Left ventricle myocardium superior (tissue), 1 donor: ENCODE measurements at places on chromosomes 7 and 10.

DNA sequence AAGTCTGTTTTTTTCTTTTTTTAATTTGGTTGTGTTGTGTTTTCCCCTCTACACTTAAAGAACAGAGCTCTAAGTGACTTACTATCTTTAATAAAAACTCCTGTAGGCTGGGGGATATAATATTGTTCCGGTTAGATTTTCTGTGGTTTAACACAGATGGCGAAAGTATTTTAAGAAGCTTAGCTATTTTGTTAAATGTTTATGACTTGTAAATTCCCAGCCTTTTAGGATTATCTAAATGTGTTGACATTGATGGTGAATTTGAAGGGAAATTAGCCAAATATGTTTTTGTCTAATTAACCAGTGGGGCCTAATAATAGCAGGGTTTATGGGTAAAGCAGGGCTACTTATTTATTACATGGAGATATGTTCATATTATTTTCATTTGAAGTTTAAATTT is 538.5 kb downstream of the INHBA start:
- DNase-seq, result no peak

DNA sequence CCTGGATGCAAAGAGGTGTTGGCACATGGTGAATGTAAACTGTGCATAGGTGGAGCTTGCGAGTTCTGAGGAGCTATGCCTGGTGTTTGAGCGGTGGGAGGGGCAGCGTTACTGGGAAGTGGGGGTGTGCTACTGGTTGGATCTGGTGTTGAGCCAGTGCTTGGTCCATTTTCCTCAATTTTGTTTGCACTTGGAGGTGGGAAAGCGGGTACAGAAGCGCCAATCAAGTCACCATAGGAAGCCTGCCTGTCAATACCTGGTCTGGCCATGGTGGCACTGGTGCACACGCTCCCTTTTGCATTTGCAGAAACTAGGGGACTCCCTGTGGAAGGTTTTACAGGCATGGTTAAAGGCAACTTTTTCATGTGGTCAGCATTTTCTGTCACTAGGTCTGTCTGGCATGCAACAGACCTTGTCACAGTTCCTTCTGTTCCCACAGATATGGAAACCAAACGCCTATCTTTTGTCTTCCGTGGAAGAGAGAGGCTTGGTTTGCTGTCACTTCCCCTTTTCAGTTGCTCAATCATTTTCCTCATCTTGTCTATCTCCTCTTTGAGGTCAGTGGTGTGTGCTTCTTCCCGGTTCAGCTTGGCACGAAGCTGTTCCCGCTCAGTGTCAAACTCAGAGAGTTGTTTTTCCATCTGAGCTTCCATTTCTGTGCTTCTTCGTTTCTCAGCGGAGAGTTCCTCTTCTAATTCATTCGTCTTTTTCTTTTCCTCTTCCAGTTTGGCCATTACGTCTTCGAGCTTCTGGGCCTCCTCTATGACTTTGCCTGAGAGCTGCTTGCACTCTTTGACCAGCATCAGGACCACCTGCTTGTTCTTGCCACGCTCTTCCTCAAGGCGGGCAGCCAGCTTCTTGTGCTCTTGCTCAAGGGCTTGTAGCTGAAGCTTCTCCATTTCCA is 81.1 kb downstream of the CTTNBP2 start:
- DNase-seq, result peak; percentile 36

DNA sequence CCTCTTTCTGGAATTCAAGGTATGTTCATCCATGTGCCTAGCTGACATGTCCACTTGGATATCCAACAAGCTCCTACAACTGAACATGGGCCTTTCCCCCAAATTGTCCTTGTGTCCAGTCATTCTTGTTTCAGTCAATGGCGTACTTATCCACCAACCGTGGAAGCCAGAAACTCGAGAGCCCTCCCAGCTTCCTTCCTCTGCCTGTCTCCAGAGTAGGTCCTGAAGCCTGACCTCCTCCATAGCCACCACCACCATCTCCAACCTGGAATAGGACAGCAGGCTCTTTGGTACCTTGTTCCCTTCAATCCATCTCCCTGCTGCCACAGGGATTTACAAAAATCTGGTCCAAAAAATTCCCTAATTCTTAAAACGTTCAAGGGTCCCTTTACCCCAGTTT is 305.1 kb downstream of the RPS24 start:
- DNase-seq, result no peak

DNA sequence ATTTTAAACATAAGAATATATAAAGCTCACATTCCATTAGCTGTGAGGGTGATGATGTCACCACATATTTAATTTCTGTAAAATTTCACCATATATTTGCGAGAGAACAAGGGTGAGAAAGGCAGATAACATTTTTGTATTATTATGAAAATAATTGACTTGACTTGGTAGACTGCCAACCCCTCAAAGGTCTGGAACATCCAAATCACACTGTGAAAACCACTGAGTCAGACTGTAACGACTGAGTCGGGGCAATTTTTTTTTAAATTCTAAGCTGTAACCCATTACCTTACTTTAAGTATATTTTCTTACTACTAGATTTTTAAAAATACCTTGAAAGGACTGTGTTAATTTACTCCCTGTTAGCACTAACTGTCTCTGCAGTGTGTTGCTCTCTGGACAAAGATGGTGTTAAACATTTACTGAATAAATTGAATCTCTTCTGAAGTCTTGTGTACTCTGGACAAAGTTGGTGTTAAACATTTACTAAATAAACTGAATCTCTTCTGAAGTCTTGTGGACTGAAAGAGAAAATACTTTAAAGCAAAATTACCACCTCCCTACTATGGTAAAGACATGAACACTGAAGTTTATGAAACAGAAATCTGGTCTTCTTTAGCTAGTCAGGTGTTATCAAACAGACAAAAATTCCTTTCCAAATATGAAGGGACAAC is 14.1 kb downstream of the PDZD8 start:
- DNase-seq, result no peak

DNA sequence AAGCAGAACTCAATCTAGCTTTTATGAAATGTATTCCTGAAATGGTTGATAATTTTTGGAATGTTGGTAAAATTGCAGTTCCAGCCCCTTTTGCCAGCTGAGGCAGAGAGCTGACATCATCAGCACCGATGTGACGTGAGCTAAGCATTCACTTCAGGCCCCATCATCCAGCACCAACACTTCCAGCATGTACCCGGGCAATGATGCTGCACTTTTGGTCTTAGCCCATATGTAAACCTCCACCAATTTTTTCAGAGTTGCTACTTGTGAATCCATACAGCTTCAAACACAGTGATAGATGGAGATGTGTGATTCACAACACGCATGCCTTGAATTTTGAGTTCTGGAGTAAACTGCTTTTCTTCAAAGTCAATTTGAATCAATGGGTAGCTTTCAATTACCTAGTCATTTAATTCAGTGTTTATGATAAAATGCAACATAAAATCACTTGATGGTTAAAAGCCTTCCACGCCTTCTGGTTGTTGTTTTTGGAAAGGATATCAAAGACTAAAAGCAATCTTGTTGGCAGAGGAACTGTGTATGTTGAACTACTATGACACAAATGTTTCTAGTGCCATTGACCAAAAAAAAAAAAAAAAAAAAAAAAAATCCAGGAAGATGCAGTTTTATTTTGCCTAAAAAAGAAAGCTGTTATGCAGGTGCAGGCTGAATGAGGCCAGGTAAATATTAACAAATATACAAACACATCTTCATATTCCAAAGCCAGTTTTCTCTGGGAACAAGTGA is 73.9 kb downstream of the NRP1 start:
- DNase-seq, result no peak
